ENCODE measurements at places on chromosomes 1 and 21.

- no peak for DNase-seq
These were observed 249.6 kb downstream of the PLA2G4A start for GRCh38 chr1:187078321-187078720.

GRCh38 chr1:226655251-226656163 lies 83.6 kb downstream of the ITPKB start:
- DNase-seq, result no peak

- DNase-seq, result peak; percentile 69
These were observed 87.5 kb upstream of the SGIP1 start for GRCh38 chr1:66446261-66447001.

DNA sequence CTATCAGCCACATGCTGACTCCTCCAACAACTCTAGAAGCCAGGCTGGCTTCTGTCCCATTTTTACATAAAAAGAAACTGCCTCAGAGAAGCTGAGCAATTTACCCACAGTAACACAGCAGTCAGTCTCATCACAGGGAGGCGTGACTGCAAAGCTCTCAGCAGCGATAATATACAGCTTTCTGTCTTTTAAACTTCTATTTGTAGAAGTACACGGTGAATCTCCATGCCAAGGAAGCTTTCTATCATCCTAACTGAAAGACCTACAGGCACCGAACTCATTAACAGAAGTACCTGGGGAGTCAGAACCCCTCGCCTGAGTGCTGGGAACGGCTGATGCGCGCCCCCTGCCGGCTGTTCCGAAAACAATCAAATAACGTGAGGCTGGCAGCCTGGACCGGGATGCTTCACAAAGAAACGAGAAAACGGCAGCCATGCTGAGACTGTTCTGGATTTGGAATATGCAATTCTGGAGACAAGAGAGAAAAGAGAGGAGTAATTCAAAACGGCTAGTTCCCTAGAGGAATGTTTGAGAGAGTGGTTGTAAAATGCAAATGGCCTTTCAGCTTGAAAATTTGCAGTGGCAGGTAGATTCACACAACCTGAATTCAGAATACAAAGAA lies 43.5 kb upstream of the RAB4A start:
- DNase-seq, result peak; percentile 71

DNA sequence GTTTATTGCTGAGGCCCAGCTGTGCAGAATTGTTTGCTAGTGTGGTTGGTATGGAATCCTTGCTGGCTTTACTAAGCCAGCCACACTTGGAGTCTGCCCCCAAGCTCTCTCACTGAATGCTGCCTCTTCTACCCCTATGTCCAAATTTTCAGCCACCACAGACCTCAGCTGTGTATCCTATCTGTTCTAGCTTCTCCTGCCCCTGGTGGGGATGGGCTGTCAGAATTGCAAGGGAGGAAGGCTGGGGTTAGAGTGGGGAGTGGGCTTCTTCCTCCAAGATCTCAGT lies 4.4 kb downstream of the NHLH1 start:
- no peak for DNase-seq

DNA sequence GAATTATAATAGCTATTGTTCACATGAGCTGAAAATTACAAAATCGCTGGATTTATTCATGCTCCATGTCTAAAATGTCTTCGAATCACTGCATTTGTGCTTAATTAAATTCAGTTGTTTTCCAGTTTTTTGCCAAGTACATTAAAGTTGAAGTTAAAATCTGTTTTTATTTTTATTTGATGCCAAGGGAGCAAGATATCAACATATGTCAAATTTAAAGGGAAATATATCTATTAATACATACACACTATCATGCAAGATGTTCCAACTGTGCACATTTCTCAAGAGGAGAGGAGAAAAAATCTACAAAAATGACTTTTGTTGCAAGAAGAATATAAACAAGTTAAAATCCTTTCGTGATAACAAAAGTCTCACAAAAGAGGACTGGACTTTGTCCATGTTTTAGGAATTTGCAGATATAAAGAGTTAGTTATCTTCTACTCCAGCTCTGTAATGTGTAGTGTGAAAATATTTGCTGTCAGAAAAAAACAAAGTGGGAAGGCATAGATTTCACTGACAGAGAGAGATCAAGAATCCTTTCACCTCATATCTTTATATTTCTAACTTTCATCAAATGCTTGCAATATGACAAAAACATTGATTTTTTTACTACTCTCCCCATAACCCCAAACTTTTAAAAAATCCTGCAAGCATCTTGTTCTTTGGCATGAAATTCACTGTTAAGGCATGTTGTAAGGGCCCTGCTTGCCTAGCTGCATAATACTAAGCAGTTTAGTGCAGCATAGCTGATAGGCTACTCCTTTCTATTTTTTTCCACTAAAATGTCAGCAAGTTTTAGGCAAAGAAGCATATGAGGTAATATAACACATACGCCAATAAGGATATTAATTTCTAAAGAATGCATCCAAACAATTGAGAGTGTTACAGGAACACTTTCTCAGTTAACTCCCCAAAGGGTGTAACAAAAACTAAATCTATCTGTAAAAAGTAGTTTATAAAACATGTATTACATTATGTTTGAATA lies 340.2 kb upstream of the ADAMTS5 start:
- no peak for DNase-seq

DNA sequence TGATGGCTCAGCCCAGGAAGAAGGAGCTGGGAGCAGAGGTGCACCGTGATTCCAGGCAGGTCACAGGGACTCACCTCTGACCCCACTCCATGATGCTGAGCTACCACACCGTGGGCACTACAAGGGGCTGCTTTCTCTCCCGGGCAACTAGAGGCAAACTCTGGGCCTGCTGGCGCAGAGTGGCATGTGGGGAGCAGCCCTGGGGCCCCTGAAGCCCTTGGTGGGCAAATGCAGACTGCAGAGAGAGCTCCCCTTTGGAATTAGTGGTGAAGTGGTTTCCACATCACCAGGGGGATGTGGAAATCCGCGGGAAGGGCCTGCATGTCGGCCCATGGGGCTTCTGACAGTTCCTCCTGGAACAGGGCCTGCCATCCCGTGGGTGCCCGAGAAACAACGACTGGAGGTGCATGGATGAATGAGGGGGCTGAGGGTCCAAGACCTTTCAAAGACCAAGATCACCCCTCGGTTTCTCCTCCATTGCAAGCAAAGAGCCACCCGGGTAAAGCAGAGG lies 11.8 kb upstream of the MMEL1 start:
- no peak for DNase-seq

- no peak for DNase-seq
These were observed 73.8 kb downstream of the AK4 start for GRCh38 chr1:65221638-65222339.

- no peak for DNase-seq
These were observed 18.7 kb downstream of the WNT2B start for GRCh38 chr1:112527266-112528010.

DNA sequence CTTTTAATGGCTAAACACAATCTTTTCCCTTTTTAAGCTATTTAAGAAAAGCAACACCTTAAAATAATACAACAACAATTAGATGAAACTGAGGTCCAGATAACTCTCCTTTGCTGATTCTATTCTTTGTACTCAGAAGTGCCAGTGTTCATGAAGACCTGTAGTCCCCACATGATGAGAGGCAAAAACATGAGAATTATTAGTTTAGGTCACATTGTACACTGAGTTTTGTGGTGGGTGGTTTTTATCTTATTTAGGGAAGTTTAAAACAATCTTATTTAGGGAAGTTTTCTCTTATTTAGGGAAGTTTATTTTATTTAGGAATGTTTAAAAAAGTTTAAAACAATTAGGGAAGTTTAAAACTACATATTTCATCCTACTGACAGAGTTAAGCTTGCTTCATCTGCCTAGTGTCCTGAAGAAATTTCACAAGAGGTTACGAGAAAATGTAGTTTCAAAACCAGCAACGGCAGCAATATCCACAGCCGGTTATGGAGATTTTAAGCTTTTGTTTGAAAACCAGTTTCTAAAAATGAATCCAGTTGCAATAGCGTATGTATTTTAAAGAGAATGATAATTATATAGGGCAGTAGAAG lies 7.8 kb upstream of the OR14I1 start:
- DNase-seq, result no peak

DNA sequence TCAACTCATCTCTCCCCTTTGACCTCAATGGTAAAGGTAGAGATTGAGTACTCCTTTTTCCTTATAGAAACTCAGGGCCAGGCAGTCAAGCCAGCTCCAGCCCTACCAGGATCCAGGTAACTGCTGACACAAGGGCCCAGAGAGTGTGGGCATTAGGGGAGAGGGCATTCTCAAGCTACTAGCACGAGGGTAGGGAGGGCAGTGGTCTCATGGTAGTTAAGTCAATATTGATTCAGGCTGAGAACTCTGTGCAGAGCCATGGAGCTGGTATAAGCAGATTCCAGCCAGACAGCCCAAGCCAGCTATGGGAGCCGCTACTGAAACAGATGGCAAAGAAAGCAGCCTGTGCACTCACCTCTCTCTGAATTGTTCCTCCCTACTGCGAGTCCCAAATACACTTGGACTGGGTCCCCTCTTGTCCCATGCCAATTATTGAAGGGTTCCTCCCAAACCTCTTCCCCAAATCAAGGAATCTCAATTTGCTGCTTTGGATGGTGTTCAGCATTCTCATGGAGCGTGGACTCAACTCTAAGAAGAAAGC lies 2.8 kb downstream of the PI4KB start:
- DNase-seq, result no peak
